Stimulated activated CD8-positive, alpha-beta memory T cell treated with anti-CD3 and anti-CD28 coated beads, Interleukin-4, amount 100 ng/mL, for 1 hour (primary cell): ENCODE measurements at places on chromosomes 1 and 21.

DNA sequence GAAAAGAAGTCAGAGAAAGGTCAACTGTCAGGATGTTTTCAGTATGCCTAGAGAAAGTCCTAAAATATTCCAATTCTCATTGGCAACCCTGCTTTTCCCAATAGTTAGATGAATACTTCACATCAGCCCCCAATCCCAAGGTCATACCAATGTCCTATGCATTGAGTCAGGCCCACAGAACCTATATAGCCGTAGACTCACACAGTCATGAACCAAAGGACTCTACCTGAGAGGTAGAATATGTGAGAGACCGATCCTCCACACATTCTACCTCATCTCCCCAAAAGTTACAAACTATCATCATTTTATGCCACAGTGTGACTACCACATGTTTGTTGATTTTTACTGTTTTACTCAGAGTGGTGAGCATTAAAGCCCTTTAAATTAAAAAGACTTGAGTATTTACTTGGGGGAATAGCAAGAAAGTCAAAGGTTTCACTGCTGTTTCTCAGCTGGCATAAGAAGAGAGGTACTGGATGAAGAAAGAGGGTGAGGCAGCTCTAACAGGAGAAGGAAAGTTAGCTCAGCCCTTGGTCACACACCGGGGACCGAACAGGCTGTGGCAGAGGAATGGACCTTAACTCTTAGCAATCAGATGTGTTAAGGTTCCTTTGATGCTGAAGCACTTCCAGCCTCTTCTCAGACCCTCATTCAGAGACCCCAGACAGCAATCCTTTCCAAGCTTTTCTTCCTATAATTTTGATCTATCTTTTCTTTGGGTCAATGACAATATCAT is 937 bp downstream of the CD48 start:
- no peak for DNase-seq

- DNase-seq: no peak
Observed at GRCh38 chr21:27422435-27422834, 455.5 kb upstream of the ADAMTS5 start.

- no peak for DNase-seq
Observed at GRCh38 chr1:18724801-18725200, 94.2 kb downstream of the PAX7 start.

DNA sequence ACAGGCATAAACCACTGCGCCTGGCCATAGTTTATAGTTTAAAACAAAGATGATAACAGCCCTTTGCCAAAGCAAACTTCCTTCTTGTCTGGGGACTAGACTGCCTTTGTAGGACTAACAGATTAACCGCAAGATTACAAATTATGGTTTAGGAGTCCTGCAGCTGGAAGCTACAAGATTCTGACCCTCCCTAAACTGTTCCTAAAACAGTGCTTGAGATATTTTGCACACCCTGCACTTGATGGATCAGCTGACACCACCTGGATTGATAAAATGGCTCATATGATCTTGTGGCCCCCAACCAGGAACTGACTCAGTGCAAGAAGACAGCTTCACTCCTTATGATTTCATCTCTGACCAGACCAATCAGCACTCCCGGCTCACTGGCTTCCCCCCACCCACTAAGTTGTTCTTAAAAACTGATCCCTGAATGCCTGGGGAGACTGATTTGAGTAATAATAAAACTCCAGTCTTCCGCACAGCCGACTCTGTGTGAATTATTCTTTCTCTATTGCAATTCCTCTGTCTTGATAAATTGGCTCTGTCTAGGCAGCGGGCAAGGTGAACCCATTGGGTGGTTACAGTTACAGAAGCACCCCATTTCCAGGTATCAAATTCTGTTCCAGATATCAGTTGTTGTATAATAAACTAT is 13.8 kb upstream of the RNF11 start:
- DNase-seq: no peak

DNA sequence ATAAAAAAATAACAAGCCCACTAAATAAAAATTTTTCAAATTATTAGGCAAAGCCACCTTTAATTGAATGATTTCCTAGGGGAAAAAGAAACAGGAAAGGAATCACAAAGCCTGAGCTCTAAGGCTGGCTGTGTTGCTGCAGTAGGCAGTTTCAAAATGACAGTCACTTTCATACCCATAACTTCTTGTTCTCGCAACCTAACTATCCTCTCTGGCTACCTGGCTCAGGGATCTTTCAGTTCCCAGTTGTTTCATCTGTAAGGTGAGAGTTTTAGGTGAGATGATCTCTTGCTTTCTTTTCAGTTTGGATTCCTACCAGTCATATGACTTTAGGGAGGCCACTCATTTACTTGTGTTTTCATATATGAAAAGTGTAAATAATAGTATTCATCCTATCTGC is 226.1 kb downstream of the ASTN1 start:
- no peak for DNase-seq

DNA sequence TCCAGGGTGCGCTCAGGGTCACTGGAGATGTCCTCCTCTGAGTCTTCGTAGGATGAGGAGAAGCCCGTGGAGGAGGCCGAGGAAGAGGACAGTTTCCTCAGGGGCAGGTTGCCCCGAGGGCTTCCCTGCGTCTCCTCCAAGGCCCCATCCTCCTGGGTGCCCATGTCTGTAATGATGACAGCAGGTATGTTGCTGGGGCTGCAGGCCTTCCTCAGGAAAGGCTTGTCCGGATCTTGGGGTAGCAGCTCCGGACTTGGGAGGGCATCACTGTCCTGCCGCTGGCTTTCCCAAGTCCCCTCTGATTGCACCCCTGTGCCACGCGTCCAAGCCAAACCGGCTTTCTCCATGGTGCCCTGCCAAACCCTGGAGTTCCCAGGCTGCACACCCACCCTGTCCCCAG is 3.5 kb downstream of the ITPKB start:
- DNase-seq: no peak

DNA sequence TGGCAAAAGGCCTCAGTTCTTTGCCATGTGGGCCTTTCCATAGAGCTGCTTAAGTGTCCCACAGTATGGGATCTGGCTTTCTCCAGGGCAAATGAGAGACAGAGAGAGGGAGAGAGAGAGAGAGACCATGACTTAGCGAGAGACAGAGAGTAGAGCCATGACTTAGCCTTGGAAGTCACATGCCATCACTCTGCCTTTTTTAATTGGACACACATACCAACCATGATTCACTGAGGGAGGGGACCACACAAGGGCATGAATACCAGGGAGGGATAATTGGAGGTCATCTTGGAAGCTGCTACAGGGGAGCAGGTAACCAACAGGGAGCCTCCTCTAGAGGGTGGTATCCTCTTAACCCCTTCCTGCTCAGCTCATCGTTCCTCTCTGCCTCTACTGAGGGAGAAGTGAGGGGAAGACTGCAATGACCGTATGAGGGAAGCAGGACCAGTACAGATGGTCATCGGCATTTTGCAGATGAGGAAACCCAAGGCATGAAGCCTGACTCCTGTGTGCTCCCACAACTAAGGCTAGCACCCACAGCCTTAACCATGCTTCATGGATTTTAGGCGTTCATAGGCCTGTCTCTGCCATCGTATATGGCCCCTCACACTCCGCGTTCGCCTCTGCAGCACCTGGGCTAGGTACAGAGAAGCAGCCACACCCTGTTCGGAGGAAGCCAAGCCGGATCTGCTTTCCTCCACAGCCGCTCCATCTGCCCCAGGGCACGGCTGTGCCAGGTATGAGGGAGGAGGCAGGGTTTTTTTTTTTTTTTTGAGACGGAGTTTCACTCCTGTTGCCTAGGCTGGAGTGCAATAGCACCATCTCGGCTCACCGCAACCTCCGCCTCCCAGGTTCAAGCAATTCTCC is 38.6 kb downstream of the MEF2D start:
- no peak for DNase-seq

DNA sequence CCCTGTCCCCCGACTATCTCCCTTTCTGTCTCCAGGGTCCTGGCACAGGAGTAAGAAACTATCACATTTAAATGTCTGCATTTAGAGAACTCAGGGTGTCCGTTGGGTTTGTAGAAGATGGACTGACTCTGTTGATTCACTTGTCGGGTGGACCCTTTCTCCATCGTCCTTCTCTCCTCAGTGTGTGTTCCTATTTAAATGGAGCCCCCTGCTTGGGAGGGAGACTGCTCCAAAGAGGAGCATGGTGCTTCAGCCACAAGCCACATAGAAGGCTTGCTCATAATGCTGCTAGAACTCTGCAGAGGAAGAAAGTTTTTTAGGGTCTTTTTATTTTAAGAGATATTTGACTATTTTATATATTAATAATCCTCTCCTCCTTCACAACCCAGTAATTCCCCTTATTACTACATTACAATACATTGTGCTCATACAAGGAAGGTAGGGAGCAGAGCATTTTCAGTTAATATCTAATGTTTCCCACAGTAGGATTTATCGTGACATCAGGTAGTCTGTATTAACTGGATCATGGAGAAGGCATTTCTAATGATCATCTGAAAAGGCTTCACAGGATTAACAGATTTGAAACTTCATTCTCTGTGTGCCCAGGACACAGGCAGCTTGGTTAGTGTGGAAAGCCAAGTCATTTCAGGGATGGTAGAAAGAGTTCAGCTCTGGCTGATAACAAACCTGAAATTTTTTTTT is 13.8 kb downstream of the FGGY start:
- DNase-seq: no peak

DNA sequence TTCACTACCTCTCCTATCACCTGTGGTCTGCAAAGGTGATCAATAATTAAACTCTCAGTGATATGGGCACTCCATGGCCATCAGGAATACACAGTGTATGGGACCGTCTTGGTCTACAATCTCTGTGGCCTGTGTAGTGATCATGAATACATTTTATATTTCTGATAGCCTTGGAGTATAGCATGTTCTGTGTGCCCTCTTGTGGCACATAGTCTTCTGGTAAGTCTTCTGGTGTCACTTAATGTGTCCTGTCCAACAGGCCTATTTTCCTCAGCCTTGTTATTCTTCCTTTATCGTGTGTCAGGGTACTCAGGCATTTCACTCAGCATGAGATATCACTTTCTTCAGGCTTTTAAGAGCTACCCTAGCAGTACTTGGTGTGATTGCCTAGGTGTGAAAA is 393.6 kb downstream of the AGBL4 start:
- DNase-seq: no peak

- DNase-seq: no peak
Observed at GRCh38 chr1:6743189-6744101, 41.8 kb upstream of the CAMTA1 start.

DNA sequence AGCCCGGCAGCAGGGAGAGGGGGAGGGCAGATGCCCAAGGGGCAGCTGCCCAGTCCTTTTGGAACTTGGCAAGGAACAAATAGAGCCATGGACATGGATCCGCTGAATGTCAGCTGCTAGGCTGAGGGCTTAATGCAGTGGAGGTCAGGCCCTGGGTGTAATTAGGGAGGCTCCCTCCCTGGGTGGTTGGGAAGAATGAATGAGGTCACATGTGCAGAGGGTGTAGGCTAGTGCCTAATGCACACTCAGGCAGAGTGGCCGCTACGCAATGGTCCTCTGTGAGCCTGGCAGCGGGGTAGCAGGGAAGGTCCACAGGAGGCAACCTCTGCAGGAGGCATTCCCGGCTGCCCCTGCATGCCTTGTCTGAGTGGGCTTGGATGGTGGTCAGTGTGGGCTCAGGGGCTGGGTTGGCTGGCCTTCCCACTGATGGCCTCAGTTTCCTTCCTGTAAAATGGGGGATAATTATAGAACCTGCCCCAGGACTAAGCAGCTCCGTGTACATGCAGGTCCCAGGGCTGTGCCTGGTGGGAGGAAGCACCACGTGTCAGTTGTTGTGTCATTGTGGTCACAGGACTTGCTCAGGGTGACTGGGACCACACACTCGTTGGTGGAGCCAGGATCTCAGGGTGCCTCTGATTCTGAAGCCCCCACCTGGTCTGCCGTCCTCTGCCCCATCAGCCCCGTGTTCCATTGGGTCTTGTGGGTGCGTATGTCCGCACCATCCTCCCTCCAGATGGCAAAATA is 81.6 kb upstream of the ACTL8 start:
- DNase-seq: no peak

DNA sequence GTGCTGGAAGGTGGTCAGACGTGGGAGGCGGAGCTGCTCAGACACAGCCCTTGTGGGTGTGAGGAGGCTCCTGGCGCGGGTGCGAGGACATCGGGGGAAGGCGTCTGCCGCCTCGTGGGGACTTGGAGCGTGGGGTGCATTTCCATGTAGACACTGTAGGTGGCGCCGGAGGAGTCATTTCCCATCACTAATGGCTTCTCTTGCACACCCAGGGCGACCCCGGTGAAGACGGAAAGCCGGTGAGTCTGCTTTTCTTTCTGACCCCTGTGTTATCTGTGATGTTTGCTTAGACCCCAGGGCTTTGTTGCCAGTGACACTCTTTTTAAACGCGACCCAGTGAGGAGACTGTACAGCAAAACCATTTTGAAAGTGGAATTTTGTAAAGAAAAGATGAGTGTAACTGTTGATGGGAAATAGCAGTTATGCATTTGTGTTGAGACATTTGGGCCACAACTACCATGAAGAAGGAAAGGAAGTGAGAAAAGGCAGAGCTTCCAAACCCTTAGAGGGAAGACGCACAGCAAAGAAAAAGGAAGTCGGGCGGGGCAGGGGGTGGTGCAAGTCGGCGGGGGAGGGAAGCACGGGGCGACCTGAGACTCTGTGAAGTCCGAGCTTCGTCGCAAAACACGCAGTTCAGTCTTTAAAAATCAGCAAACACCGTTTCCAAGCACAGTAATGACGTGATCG is 64.0 kb downstream of the SLC19A1 start:
- peak; percentile 41 for DNase-seq

GRCh38 chr1:218078916-218079315 is 206.2 kb upstream of the RRP15 start:
- DNase-seq: no peak

DNA sequence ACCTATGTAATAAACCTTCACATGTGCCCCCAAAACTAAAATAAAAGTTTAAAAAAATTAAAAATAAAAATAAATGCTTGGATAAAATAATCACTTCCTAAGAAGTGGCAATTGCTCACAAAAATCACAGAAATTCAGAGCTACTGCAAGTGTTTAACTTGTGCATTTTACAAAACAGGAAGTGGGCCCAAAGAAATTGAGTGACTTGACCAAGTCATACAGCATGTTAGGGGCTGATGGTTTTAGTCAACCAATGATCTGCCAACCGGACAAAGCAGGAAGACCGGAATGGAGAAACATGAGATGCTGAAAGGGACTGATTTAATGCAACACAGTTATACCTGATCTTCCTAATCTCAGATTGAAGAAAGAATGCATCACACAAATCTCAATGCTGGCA is 96.5 kb downstream of the SMYD2 start:
- DNase-seq: no peak

DNA sequence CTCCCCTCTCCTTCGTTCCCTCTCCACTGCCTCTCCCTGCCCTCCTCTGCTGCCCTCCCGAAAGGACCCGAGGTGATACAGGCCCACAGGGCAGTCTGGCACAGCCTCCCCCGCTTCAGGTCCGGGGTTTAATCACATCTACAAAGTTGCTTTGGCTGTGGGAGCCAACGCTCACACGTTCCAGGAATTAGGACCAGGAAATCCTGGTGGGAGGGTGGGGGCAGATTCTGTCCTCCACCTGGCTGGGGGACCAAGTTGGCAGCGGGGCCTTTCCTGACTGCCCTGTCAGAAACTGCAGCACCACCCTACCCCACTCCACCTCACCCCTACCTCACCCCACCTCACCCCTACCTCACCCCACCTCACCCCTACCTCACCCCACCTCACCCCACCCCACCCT is 95.1 kb downstream of the WDR4 start:
- no peak for DNase-seq

- no peak for DNase-seq
Observed at GRCh38 chr1:173421286-173421685, 55.8 kb upstream of the PRDX6 start.
